ENCODE measurements at places on chromosomes 12 and 14. TPM values are rescaled to one million over a fixed set of nuclear protein-coding genes. Genes with fewer than 3 reads are reported as not detected.

The SRGAP1 gene
- total RNA-seq, result 0.21 TPM

The NRXN3 gene
- total RNA-seq, result not detected

GRCh38 chr12:94707892-94708291 is 57.5 kb upstream of the TMCC3 start:
- no peak for DNase-seq

DNA sequence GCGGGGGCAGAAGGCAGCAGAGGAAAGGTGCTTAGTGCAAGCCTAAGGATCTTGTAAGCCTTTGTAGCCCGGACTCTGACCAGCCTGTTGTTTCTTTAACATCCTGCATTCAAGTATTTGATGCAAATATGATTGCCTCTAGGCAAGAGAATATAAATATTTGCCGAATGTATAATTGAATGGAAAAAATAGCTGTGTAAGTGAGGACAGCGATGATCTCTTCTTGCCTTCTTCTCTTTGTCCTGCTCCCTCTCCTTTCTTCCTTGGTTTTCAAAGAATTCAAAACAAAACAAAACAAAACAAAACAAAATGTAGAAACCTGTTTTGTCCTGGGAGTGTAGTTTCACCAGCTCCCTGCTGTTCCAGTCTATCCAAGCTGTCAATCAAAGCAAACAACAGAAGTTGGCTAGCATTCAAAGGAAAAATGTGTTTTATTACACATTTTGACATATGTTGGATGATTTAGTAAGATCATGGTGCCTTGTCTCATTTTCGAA is 74.9 kb upstream of the CPM start:
- no peak for DNase-seq

GRCh38 chr12:89833337-89834252 is 125.0 kb upstream of the ATP2B1 start:
- DNase-seq, result no peak

DNA sequence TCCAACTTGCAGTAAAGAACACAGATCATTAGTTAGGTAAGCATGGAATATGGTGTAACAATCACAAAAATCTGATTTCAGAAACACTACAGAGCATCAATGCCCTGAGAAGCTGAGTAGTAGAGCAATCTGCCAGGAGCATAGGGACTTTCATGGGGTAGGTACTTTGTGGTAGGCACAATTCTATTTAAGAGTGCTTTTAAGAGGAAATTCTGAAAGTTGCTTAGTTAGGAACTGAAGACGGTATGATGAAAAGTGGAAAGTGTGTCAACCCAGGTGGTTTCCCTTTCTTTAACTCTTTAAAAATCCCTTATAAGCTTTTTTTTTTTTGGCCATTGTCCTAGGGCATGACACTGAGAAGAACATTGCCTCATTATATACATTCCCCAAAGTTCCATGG is 535.7 kb upstream of the FBXO33 start:
- no peak for DNase-seq

DNA sequence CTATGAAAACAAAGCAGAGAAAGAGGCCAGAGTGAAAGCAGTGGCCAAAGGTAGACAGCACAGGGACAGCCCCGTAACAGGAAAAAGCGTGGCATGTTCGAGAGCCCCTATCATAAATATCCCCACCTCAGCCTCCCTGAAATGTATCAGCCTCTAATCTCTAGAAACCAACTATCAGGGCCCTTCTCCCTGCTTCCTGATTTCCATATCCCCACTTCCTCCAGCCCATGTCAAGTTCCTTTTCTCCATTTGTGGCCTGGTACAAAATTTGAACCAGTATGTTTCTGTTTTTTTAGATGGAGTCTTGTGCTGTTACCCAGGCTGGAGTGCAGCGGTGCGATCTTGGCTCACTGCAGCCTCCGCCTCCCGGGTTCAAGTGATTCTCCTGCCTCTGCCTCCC is 16.9 kb downstream of the DEPDC4 start:
- no peak for DNase-seq

DNA sequence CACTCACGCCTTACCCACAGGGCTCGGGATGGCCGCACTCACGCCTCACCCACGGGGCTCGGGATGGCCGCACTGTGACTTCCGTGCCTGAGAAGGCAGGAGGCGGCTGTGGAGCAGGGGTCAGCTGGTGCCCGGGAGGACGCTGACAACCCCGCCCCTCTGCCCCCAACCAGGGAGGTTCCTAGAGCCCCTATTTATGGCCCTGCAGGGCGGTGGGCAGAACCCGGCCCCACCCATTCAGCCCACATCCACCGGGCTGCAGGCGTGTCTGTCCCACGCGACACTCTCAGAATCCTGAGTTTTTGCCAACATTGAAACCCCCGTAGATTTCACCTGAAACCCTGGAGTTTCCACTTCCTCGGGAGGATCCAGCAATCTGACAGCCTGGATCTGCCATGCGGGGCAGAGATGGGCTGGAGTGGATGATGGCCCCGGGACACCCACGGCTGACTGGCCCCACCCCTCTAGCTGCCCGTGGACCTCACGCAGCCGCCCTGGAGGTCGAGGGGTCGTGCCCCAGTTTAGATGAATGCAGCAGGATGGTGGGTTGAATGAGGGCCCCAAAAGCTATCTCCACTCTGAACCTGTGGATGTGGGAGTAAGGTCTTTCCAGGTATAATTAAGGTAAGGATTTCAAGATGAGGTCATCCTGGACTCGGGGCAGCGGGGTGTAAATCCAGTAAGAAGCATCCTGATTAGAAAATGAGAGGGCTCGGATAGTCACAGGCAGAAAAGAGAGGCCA is 20.4 kb downstream of the GALNT9 start:
- DNase-seq, result no peak

GRCh38 chr12:133190176-133190575 is 8.9 kb downstream of the ZNF268 start:
- DNase-seq, result no peak

Measured in activated CD4-positive, alpha-beta T cell treated with anti-CD3 and anti-CD28 coated beads, Interleukin-2, amount 10 ng/mL, durations not matched to agents 24 days and 14 days (primary cell).